ENCODE measurements at places on chromosomes 7 and 10.

- DNase-seq: no peak
These were observed 43.7 kb downstream of the CPVL start for GRCh38 chr7:29102558-29103151.

GRCh38 chr7:66281678-66282590 lies 76.8 kb downstream of the TPST1 start:
- no peak for DNase-seq

DNA sequence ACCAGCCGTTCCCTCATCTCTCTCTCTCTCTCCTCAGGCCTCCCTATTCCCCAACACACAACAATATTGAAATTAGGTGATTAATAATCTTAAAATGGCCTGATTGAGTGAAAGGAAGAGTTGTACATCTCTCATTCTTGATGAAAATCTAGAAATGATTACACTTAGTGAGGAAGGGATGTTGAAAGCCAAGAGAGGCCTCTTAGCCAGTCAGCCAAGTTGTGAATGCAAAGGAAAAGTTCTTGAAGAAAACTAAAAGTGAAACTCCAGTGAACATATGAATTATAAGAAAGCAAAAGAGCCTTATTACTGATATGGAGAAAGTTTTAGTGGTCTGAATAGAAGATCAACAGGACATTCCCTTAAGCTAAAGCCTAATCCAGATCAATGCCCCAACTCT lies 695.1 kb downstream of the GRID1 start:
- no peak for DNase-seq

DNA sequence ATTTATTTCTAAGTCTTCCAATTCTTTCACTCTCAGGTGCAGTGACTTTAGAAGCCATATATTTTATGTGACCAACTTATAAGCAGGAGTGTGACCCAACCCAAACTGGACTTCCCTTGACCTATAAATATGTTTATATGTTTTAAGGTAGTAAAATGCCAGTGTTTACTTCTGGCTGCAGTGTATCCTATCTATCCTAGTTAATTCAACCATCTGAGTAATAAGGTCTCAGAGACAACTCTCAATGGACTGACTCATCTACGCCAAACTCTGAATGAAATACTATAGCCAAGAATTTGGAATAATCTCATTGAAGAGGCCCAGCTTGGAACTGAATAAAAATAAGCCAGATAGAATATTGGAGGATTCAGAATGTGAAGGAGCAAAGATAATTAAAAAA lies 544.5 kb upstream of the SORCS1 start:
- DNase-seq: no peak

DNA sequence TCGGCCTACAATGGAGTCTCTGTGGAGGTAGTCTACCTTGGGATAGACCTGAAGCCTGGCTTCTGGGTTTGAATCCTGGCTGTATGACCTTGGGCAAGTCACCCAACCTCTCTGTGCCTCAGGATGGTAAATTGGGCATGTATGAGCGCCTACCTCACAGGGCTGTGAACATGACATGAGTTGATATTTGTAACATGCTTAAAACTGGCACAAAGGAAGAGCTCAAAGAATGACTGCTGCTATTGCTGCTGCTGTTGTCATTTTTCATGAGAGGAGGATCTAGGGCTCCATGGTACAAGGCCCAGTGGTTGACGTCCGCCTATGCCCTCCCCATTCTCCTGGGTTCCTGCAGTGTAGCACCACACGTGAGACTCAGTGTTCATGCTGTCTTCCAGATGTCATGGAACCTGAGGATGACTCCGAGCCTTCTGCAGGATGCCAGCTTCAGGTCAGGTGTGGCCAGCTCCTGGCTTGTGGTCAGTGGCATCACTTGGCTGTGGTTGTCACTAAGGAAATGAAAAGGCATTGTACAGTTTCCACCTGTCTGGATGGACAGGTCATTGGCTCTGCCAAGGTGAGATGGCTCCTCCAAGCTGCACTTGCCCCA lies 95.0 kb downstream of the WDFY4 start:
- DNase-seq: no peak

Data from activated effector memory CD4-positive, alpha-beta T cell treated with Interleukin-2 at 50 U/mL for 16 hours (primary cell).